Hepatocyte (in vitro differentiated cells): ENCODE measurements at places on chromosomes 12 and 14. TPM values are rescaled to one million over a fixed set of nuclear protein-coding genes. Genes with fewer than 3 reads are reported as not detected.

Gene TROAP
- 8.0 and 12.5 TPM in 2 replicates for polyA plus RNA-seq

Gene A2ML1
- polyA plus RNA-seq: 0.38 and 1.0 TPM in 2 replicates

Gene SLC17A8
- polyA plus RNA-seq: not detected in 2 replicates

Gene TAS2R31
- polyA plus RNA-seq: 0.17 TPM in 1 of 2 replicates, not detected in the other

GRCh38 chr14:69193721-69194120 lies 2.4 kb downstream of the EXD2 start:
- no peak for DNase-seq
